ENCODE measurements at places on chromosomes 4 and X.

DNA sequence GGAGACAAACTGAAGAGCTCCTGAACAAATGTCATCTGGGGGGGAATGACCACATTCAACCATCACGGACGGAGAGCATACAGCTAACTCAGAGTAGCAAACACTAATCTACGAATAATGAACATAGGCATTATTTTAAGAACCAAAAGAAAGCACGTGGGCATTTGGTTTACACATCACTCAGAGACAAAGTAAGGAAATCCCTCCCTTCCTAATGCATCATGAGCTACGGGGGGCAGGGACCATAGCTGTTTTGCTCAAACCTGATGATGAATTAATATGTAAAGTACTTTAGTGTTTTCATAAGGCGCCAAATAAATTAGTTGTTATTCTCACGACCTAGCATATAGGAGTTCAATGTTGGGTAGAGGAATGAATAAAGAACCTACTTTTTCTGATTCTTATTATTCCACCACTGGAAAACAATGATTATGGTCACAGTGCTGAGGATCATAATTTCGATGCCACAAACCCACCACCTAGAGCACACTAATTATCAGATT lies 11.7 kb upstream of the TMEM156 start:
- peak; percentile 32 for DNase-seq

GRCh38 chr4:137754652-137755471 lies 222.6 kb upstream of the PCDH18 start:
- peak; percentile 44 for DNase-seq

GRCh38 chr4:106270736-106271135 lies 45.3 kb downstream of the TBCK start:
- no peak for DNase-seq

GRCh38 chr4:92265021-92265420 lies 38.7 kb upstream of the GRID2 start:
- peak; percentile 39 for DNase-seq

DNA sequence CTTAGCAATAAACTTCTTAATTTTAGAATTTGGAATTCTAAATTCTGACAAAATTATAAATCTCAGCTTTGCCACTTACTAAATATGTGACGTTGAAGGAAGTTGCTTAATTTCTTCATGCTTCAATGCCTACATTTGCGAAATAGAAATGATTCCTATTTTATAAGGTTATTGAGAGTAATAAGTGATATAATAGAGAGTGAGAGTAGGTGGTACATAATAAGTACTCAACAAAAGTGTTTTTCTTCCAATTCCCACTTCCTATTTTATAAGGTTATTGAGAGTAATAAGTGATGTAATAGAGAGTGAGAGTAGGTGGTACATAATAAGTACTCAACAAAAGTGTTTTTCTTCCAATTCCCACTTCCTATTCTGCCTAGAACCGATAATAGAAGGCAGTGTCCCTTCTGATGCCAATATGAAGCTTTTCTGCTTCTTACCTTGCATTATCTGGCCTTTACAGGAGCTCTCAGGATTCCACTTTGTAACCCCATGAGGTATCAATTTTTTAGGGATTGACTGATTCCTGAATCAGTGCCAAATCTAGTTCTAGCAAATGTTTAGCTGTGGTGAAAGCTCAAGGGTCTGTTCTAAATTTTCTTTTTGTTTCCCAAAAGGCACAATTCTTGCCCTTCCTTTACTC lies 31.4 kb downstream of the VSIG4 start:
- DNase-seq, result no peak
